ENCODE measurements at places on chromosomes 5 and 9. TPM values are rescaled to one million over a fixed set of nuclear protein-coding genes. Genes with fewer than 3 reads are reported as not detected.

GRCh38 chr5:133730866-133731265 is 118.5 kb upstream of the FSTL4 start:
- DNase-seq, result no peak

DNA sequence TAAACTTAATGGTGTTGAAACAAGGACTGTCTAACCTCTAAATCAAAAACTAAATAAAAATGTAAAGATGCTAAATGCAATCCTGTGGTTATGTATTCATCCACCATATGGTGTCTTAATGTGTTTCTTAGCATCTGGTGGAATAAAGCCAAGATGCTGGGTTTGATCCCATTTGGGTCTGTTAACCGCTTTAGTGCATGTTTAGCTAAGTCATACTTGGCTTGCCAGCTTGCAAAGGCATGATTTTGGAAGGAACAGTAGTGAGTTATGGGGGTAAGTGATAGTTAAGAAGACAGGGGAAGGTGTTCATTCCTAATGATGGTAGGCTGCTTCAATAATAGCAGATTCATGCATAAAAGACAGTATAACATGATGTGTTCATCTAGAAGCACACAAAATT is 139.0 kb upstream of the SLC27A6 start:
- DNase-seq, result no peak

The EIF4E1B gene
- not detected for total RNA-seq

DNA sequence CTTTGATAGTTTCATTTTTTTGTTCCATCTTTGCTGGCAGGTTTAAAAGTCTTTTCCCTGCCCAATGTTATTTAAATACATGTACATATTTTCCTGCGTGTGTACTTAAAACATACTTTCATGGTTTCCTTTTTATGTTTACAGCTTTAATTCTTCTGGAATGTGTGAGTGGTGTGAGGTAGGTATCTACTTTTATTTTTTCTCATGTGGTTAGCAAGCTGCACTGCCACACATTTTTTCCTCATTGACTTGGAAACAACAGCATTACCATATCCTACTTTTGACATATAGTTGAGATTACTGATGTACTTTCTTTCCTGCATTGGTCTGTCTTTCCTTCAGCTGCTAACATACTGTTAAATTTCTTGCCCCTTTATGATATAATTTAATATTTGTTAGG is 51.4 kb upstream of the COL15A1 start:
- DNase-seq, result no peak

- no peak for DNase-seq
Observed at GRCh38 chr9:135802876-135803419, 101.0 kb downstream of the KCNT1 start.

DNA sequence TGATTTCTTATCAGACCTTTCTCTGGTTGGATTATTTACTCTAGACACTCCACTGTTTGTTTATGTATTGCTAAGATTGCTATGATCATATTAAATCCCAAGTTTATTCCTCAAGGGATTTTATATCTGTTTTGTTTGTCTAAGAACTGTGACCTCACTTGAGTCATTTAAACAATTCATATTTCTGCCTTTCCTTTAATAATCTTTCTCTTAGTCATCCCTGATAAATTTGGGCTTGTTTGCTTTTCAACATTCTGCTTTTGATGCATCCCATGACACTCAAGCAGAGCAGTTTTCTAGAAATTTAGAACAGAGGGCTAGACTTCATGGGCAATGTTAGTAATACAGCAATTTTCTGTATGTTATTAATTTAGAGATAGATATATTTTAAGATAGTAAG is 231.6 kb upstream of the TNC start:
- DNase-seq, result peak; percentile 85

The CD72 gene
- total RNA-seq, result not detected

GRCh38 chr9:120974921-120975320 is 48.3 kb upstream of the TRAF1 start:
- DNase-seq, result peak; percentile 50

GRCh38 chr5:29897916-29898315 is 1295.6 kb upstream of the CDH6 start:
- DNase-seq, result no peak

Measured in PC-3 (cell line).